NCI-H1694 (cell line): ENCODE measurements at places on chromosomes 7 and 10.

DNA sequence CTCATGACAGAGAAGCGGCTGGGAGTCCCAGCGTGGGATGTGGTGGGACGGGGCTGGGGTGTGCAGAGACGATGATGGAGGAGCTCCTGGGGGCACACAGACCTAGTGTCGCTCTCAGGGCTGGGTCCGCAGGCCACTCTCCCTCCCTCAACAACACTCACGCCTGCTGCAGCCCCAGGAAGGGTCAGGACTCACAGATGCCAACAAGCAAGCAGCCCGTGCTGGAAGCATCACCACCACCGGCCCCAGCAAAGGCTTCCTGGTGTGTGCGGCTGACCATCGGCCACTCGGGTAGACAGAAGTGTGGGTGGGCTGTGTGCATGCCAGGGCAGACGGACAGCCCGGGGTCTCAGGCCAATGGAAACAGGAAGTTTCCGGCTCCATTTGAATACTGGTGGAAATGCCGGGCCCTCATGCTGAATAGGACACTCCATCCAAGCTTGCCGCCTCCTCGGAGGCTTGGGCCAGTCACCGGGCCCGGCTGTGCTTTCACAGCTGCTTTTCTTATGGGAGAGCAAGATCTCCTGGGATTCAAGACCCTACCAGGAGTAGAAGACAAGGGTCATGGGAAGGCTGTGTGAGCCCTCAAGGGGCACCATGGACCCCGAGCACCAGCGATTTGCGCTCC is 178.1 kb downstream of the ELFN1 start:
- DNase-seq: no peak

GRCh38 chr7:77242068-77242467 is 42.4 kb upstream of the FGL2 start:
- no peak for DNase-seq

GRCh38 chr10:123633636-123634035 is 32.5 kb upstream of the GPR26 start:
- no peak for DNase-seq

DNA sequence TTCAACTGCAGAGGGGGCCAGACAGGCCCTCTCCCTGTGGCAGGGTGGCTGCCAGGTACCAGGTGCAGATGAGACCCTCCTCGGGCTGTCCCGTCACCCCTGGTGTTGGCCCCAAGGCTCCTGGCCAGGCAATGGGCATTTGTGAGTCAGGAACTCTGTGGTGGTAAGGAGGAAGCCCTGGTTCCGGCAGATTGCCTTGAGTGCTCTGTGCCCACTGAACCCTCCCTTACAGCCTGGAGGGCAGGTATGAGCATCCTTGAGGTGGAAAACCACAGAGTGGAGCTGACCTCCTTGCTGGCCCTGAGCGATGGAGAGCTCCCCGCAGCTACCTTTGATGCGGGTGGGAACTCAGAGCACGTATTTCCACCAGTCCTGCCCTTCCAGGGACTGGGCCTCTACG is 2.0 kb downstream of the PAOX start:
- DNase-seq: no peak

GRCh38 chr7:41224063-41224763 is 478.7 kb downstream of the INHBA start:
- DNase-seq: no peak

GRCh38 chr10:9515922-9516321 is 1461.4 kb downstream of the GATA3 start:
- no peak for DNase-seq

- DNase-seq: no peak
Observed at GRCh38 chr10:5977471-5978229, at the start of gene IL15RA. TSS of gene IL15RA (minus strand) at chr10:5977543. CDS start at chr10:5977492, 51 bp downstream.

- DNase-seq: no peak
Observed at GRCh38 chr7:138125598-138126111, 49.4 kb downstream of the AKR1D1 start.

- no peak for DNase-seq
Observed at GRCh38 chr7:111138193-111138569, 47.3 kb downstream of the LRRN3 start.

- no peak for DNase-seq
Observed at GRCh38 chr10:132479603-132480221, 57.9 kb upstream of the INPP5A start.

- no peak for DNase-seq
Observed at GRCh38 chr7:139697056-139697455, 80.7 kb downstream of the HIPK2 start.

- no peak for DNase-seq
Observed at GRCh38 chr10:107542016-107542415, 377.5 kb upstream of the SORCS1 start.

GRCh38 chr7:4797858-4798705 is 22.7 kb downstream of the AP5Z1 start:
- DNase-seq: peak; percentile 26

DNA sequence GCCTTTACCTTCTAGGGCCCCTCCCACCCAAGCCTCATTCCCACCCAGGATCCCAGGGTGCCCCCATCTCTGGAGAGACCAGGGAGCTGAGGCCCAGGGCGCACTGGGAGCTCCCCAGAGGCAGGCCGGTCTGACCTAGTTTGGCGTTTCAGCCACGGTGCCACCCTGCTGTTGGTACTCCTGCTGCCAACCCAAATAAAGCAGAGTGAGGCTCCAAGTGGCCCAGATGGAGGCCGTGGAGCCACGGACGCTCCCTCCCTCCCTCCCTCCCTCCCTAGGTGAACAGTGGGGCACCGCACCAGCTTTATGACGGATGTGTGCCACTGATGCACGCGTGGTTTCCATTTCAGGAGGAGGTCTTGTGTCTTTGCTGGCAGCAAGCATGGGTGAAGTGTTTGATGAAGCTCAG is 1.8 kb downstream of the INPP5A start:
- no peak for DNase-seq

DNA sequence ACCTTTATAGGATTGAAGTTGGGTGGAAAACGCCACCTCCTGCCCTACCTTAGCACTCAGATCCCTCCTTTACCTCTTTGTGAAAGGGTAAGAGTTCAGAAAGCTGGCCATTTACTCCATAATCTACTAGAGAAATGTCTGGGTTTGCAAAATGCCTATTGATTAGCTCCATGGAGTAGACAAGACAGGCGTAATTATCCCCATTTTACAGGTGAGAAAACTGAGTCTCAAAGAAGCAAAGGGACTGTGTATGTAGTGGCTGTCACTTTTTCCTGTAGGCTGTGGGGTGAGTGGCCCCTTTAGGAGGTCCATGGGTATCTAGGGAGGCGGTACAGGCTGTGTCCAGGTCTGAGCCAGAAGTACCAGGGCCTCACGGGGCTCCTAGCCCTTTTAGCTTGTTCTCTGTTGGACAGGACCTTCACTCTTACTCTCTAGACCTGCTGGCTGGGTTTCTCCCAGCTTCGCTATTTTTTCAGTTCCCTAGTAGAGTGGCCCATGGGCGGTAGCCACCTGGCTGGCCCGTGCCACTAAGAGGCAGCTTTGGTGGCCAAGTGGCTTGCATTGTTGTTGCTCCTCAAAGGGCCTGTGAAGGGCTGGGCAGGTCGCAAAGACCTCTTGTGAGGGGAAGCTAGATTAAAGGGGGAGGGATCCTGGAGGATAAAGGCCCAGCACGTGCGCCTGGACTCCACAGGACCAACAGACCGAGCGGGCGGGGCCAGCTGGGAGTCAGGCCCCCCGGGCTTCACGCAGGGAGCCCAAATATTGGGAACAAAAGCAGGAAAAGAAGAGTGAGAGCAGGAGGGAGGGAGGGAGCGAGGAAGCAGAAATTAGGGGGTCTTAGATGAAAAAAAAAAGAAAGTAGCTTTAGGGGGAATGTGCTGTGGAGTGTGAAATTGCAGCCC is 4.7 kb upstream of the PAX2 start:
- no peak for DNase-seq

- DNase-seq: no peak
Observed at GRCh38 chr10:103638948-103639347, 145.4 kb downstream of the NEURL1 start.

- DNase-seq: peak; percentile 17
Observed at GRCh38 chr10:73096041-73096448, 621 bp downstream of the P4HA1 start.

DNA sequence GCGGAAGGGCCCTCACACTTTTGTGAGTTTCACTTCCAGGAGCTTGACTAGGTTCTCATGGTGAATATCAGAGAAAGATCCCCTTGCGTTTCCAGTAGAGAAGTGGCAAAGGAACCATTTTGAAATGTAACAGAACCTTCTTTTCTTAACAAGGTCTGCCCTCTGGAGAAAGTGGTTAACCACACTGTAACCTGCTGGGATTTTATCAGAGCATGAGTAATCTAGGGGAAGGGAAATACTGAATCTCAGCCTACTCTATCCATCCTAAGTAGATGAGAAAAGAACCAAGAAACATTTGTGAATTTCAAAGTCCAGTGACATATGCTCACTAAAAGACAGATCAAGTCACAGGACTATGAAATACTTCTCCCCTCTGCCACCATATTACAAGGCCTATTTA is 235.5 kb downstream of the ZEB1 start:
- no peak for DNase-seq

- no peak for DNase-seq
Observed at GRCh38 chr7:141053626-141054025, 20.2 kb upstream of the TMEM178B start.

GRCh38 chr10:124254490-124254889 is 161.1 kb upstream of the CHST15 start:
- DNase-seq: no peak

GRCh38 chr10:61280303-61280702 is 172.9 kb downstream of the TMEM26 start:
- no peak for DNase-seq

DNA sequence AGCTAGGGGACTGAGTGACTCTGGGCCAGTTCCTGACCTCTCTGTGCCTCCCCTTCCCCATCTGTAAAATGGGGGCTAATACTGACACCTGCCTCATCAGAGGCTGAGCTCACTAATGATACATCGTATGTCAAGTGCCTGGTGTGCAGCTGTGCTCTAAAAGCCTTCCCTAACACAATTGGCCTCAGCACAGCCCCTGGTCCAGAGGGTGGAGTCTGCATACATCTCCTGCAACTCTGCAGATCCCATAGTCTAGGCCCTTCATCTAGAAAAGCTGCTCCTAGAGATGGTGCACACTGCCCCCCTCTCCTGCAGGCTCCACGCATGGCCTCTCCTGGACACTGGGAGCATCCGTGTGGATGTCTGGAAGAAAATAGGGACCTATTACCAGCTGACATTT is 255.0 kb downstream of the RPS24 start:
- no peak for DNase-seq

GRCh38 chr10:125738206-125738605 is 18.7 kb downstream of the EDRF1 start:
- no peak for DNase-seq

- no peak for DNase-seq
Observed at GRCh38 chr10:71770789-71771188, 2.5 kb downstream of the VSIR start.

GRCh38 chr7:15215616-15216015 is 313.1 kb upstream of the DGKB start:
- no peak for DNase-seq

- DNase-seq: no peak
Observed at GRCh38 chr10:91983416-91983815, 59.8 kb downstream of the BTAF1 start.

DNA sequence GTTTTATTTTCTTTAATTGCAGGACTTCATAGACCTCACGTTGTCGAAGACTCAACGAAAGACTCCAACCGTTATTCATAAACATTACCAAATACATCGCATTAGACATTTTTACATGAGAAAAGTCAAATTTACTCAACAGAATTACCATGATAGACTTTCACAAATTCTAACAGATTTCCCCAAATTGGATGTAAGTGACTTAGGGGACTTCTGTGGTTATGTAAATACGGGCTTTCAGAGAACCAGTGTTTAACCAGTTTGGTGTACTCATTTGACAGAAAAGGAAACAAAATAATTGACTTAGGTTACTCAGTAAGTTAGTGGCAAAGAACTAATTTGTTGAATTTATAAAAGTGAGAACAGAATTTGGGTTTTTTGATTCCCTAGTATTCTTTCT is 4.2 kb downstream of the GTPBP4 start:
- DNase-seq: no peak

- DNase-seq: no peak
Observed at GRCh38 chr7:68067845-68068244, 1071.2 kb downstream of the TYW1 start.

DNA sequence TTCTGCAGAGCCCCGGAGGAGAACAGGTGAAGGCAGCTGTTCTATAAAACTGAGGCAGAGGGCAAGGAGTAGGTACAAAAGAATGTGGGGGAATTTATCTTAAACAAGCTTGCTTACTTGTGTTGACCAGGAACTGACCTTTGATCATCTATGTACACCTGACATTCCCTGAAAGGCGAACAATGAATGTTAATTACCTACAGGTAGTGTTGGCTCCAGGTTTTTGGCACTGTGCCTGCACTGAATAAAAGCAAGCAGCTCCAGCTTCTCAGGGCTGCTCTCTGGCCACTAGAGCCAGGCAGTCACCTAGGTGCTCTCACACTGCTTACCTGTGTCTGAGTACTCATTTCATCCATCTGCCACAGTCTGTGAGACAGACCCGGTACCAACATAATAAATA is 87.0 kb downstream of the RAPGEF5 start:
- no peak for DNase-seq

DNA sequence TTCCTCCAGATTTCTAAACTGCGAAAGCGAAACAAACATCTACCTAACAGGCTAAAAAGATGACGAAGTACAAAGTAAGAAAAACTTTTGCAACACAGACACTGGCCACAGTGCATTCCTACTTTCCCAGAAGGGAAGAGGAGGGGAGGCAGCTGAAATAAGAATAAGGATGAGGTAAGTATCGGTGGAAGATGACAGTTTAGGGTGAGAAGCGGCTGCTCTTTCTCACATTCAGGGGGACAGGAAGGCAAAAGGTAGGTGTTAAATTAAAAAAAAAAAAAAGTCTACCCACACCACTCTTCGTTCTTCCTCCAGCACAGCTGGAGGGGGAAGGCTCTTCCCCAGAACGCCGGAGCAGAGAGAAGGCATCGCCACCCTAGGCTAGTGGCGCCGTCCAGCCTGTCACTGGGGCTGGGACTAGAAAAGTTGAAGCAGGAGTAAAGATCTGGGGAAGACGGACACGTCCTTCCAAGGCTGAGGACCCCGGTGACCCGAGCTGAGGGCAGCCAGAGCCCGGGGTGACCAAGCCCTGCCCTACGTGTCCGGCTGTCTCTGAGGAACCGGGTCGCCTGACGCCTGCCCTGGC is 846 bp downstream of the DNAJC1 start:
- no peak for DNase-seq
